ENCODE measurements at places on chromosomes 2 and 18.

- DNase-seq: no peak
These were observed 135.3 kb downstream of the PTGR3 start for GRCh38 chr18:75073654-75074053.

DNA sequence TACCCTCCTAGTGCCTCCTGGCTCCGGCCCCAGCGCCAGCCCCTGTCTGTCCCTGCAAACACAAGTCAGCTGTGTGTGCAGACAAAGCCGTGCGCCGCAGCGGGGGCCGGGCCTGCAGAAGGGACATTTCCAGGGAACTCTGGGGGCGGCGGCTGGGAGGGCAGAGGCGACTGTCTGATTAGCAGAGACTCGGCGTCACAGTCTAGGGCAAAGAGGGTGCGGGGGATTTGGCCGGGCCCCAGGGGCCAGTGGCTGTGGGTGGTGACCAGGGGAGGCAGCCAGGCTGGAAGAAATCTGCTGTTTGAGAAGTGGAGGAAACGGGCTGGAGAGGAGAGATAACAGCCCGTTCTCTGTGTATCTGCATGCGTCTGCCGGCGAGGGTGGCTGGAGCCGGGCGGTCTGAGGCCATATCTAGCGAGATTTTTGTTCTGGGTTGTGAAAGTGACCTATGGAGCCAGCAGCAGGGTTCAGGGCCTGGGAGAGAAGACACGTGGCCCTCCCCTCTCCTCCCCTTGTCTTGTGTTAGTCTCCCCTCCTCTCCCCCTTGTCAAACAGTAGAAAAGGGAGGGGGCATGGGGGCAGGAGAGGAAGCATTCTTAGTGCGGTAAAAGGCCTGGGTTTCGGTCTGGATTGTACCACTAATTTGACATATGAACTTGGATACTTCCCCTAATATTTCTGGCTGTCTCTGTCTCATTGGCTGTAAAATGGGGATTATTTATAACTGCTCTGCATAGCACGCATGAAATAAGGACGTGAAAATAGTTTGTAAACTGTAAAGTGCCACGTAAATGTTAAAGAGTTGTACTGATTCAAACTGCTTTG lies 169.4 kb downstream of the SMAD7 start:
- DNase-seq: no peak

- no peak for DNase-seq
These were observed 14.9 kb upstream of the GNAL start for GRCh38 chr18:11674119-11674518.

GRCh38 chr2:174835797-174836255 lies 71.6 kb upstream of the CHRNA1 start:
- DNase-seq: no peak
